ENCODE measurements at places on chromosomes 16 and 17. TPM values are rescaled to one million over a fixed set of nuclear protein-coding genes. Genes with fewer than 3 reads are reported as not detected.

Gene C17orf67
- total RNA-seq, result 0.76 TPM

DNA sequence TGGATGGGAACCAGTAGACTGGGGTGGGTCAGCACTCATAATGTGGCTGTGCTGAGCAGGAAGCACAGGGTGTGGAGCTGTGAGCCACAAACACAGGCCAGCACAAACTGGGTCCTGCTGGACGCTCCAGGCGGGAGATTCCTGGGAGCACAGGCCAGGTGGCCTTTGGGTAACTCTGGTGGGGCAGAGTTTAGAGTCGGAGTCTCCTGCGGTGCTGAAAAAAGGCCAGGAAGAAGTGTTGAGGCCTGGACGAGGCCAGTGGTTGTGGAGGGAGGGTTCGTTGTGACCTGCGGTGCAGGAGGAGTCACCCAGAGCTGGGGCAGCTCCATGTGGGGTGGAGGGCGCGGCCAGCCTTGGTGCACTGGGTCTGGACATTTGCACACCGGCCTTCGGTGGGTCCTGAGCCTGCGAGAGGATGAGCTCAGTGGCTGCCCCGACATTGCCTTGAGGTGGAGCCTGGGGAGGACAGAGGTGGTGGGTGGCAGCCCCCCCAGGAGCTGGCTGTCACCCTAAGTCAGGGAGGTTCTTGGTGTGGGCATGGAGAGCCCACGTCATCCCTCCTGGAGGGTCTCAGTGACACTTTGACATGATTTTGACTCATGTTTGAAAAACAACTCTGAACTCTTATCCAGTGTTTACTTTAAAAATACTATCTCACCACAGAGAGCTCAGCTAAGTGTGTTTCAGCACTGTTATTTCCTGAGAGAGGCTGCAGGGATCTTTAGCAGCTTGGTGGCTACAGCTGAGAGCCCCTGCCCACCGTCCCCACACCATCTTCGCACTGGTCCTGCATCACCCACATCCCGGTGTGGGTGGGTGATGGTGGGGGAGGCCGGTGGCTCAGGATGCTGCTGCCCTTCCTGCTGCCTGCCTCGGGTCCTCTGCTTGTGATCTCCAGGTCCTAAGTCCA, 98.7 kb downstream of the NPIPB11 start:
- no peak for DNase-seq

GRCh38 chr16:69564845-69565670, 708 bp upstream of the NFAT5 start:
- peak; percentile 2 for DNase-seq

GRCh38 chr17:2259769-2260536, 43.6 kb downstream of the SMG6 start:
- DNase-seq, result peak; percentile 3

- DNase-seq, result no peak
Measured at GRCh38 chr17:36889770-36890349, 47.4 kb upstream of the LHX1 start.
